GM23248 (cell line): ENCODE measurements at places on chromosomes 12 and 14.

GRCh38 chr12:124605883-124606774 is 38.7 kb upstream of the NCOR2 start:
- H3K4me1 ChIP-seq: no peaks in the 10 kb centered on the region
- no peaks in the 10 kb centered on the region for H3K36me3 ChIP-seq
- DNase-seq: no peak
- no peaks in the 10 kb centered on the region for H3K27me3 ChIP-seq

GRCh38 chr12:116318576-116319232 is 41.2 kb upstream of the MED13L start:
- H3K36me3 ChIP-seq: no peaks in the 10 kb centered on the region
- peak overlapping the region; percentile 59; the same call in 1 of the 2 replicates for H3K4me3 ChIP-seq
- H3K27me3 ChIP-seq: no peaks in the 10 kb centered on the region
- H3K27ac ChIP-seq: peak overlapping the region; percentile 94; the same call in 1 of the 2 replicates
- peaks cover 26% of the 10 kb centered on the region for H3K4me1 ChIP-seq

DNA sequence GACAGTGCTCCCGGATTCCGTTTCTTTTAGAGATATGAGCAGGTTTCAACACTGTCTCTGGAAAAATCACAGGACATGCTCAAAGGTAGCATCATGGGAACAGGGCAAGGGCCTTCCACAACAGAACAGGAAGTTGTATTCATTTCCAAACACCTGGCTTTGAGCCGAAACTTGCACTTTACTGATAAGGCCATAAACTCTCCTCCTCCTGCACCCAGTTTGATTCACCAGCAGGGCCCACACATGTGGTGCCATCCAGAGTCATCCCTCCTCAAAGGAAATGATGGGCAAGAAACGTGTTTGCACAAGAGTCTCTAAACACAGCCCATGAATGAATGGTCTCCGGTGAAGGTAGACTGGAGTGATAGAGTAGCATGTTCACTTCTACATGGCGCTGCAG is 268.4 kb upstream of the FKBP4 start:
- H3K4me3 ChIP-seq: no peak overlapping the region
- no peak overlapping the region for H3K27ac ChIP-seq
- H3K27me3 ChIP-seq: no peaks in the 10 kb centered on the region
- H3K4me1 ChIP-seq: no peaks in the 10 kb centered on the region

DNA sequence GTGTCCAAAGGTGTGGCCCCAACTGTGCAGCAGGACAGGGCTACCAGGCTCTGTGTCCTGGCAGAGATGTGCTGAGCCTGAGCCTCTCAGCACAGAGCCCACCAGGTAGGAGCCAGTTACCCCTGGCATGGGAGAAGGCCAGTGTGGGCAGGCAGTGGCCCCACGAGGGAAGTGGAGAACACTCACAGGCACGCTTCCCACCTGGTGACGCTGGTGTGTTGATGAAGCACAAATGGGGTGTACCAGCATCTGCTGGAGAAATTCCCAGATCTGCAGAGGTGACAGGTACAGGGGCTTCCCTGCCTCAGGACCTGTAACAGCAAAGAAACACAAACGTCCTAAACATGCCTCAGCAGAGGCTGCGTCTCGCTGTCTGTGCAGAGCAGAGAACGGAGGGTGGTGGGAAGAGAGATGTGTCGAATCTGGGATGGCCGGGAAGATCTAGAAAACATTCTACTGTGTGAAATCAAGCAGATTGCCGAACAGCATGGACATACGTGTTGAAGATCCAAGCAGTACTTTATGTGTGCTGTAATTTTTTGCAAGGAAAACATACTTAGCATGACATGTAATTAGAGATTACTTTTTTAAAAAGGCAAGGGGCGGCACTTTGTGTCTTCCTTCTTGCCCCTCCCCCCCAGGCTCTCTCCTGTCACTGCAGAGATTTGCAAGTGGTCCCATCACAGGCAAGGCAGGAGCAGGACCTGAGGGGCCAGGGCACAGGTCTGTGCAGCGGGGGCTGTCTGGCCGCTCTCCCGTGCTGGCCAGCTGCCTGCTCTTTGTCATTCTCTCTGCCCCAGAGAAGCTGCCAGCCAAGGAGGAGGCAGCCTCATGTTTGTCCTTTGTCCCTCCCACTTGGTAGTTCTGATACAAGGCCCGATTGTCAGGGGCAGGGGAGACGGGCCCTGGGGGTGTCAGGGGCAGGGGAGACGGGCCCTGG is 17.3 kb downstream of the HIP1R start:
- peak; percentile 63 for DNase-seq
- peaks cover 15% of the 10 kb centered on the region for H3K4me1 ChIP-seq
- no peak overlapping the region for H3K4me3 ChIP-seq
- no peaks in the 10 kb centered on the region for H3K27me3 ChIP-seq
- H3K27ac ChIP-seq: peak overlapping the region; percentile 60
- H3K36me3 ChIP-seq: no peaks in the 10 kb centered on the region

- H3K27me3 ChIP-seq: no peaks in the 10 kb centered on the region
- DNase-seq: no peak
- no peaks in the 10 kb centered on the region for H3K36me3 ChIP-seq
- no peaks in the 10 kb centered on the region for H3K4me1 ChIP-seq
- no peak overlapping the region for H3K27ac ChIP-seq
Measured at GRCh38 chr12:115570069-115570777, 707.3 kb downstream of the MED13L start.

- no peaks in the 10 kb centered on the region for H3K27me3 ChIP-seq
- DNase-seq: no peak
- H3K27ac ChIP-seq: no peak overlapping the region
- H3K4me3 ChIP-seq: no peak overlapping the region
- H3K4me1 ChIP-seq: peaks cover 6% of the 10 kb centered on the region; the same call in 1 of the 2 replicates
- peaks cover 3% of the 10 kb centered on the region; the same call in 1 of the 2 replicates for H3K36me3 ChIP-seq
Measured at GRCh38 chr12:42365486-42365885, 39.5 kb downstream of the PPHLN1 start.

DNA sequence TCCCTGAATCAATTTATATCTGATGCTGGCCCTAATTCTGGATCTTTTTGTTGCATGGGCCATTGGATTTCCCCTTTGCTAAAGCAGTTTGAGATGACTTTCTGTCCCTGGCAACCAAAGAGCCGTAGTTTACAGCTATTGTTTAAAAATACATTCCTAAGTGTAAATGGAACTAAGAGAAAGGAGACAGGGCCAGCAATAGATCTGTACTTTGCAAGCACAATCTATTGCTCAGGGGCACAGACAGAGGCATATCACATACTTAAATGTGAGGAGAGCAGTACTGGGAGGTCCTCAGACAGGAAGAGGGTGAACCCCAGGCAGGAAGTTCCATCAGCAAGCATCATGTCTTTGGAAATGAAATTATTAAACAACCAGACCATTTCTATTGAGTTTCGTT is 126.6 kb downstream of the ZFP36L1 start:
- no peak overlapping the region for H3K4me3 ChIP-seq
- H3K4me1 ChIP-seq: peaks cover 71% of the 10 kb centered on the region
- H3K36me3 ChIP-seq: no peaks in the 10 kb centered on the region

- DNase-seq: no peak
- H3K4me1 ChIP-seq: no peaks in the 10 kb centered on the region
- no peak overlapping the region for H3K4me3 ChIP-seq
- no peaks in the 10 kb centered on the region for H3K36me3 ChIP-seq
Measured at GRCh38 chr12:130461447-130461815, 123.7 kb downstream of the PIWIL1 start.

- DNase-seq: no peak
- no peak overlapping the region for H3K27ac ChIP-seq
- no peaks in the 10 kb centered on the region for H3K36me3 ChIP-seq
- no peak overlapping the region for H3K4me3 ChIP-seq
- no peaks in the 10 kb centered on the region for H3K4me1 ChIP-seq
Measured at GRCh38 chr12:41967668-41968500, 176.8 kb downstream of the GXYLT1 start.

GRCh38 chr14:68015356-68016254 is 196.0 kb downstream of the RAD51B start:
- no peak overlapping the region for H3K27ac ChIP-seq
- H3K4me1 ChIP-seq: peaks cover 32% of the 10 kb centered on the region
- H3K4me3 ChIP-seq: no peak overlapping the region
- no peak for DNase-seq

DNA sequence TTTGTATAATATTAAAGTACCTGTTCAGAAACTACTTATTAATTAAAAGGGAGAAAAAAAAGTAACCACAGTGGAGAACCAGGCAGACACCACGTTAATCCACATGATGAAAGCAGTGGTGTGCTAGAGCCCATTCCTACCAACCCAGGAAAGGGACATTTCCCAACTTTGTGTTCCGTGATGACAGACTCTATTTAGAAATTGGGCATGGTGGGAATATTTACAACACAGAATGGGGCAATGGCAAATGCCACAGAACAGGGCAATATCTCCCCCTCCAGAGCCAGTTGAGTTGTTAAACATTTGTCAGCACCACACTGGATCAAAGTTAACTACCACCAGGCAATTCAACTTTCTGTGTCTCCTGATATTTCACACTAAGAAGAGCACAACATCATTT is 1.2 kb upstream of the HIGD1C start:
- H3K4me1 ChIP-seq: no peaks in the 10 kb centered on the region
- no peak overlapping the region for H3K4me3 ChIP-seq
- no peak overlapping the region for H3K27ac ChIP-seq
- DNase-seq: no peak
- no peaks in the 10 kb centered on the region for H3K36me3 ChIP-seq

GRCh38 chr12:71472441-71472911 is 32.9 kb downstream of the LGR5 start:
- no peak overlapping the region for H3K4me3 ChIP-seq
- H3K36me3 ChIP-seq: no peaks in the 10 kb centered on the region
- DNase-seq: peak; percentile 28
- no peaks in the 10 kb centered on the region for H3K27me3 ChIP-seq
- H3K27ac ChIP-seq: no peak overlapping the region
- H3K4me1 ChIP-seq: peaks cover 33% of the 10 kb centered on the region

DNA sequence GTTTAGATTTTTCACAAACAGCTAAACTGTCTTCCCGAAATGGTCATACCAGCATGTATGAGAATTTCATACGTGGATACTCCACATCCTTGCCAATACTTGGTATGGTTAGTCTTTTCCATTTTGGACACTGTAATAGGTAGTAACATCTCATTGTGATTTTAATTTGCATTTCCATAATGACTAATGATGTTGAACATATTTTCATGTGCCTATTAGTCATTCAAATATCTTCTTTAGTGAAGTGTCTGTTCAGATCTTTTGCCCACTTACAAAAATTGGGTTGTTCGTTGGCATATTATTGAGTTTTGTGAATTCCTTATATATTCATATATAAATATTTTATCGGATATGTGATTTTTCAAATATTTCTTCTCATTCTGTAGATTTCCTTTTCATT is 78.0 kb upstream of the GNG2 start:
- H3K4me1 ChIP-seq: peaks cover 19% of the 10 kb centered on the region
- peak; percentile 8 for DNase-seq
- no peak overlapping the region for H3K27ac ChIP-seq
- no peaks in the 10 kb centered on the region for H3K36me3 ChIP-seq
- H3K27me3 ChIP-seq: no peaks in the 10 kb centered on the region
- H3K4me3 ChIP-seq: no peak overlapping the region

- no peaks in the 10 kb centered on the region for H3K4me1 ChIP-seq
- no peaks in the 10 kb centered on the region for H3K27me3 ChIP-seq
- no peaks in the 10 kb centered on the region for H3K36me3 ChIP-seq
Measured at GRCh38 chr12:23831739-23832138, 117.7 kb downstream of the SOX5 start.

DNA sequence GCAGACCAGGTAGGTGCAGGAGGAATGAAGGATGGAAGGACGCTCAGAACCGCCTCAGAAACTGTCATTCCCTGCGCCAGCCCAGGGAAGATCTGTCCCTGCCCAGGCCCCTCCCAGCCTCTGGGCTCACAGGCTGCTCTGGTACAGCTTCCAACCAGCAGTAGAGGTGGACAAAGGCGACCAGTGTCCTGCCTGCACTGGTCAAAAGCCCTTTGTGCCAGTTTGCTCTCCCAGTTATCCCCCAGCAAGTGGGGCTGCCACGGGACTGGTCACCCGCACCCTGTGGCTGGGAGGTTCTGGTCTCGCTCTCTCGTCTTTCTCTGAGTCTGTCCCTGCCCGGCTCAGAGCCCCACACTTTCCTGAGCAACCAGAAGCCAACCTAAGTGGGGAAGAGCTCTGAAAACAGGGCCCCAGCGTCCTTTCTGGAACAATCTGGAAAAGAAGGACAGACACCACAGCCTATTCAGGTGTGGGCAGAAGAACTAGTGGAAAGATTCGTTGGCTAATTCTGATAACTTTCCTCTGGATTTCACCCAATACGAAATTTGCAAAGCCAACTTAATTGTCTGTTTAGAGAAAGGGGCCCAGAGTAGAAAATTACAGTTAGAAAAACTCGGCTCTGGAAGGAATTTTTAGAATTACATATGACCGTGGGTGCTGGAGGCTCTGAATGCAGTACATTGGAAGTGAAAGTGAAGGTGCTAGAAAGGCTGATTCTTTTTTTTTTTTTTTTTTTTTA is 21.7 kb downstream of the SNRNP35 start:
- no peaks in the 10 kb centered on the region for H3K27me3 ChIP-seq
- no peaks in the 10 kb centered on the region for H3K36me3 ChIP-seq
- no peaks in the 10 kb centered on the region for H3K4me1 ChIP-seq
- no peak for DNase-seq

DNA sequence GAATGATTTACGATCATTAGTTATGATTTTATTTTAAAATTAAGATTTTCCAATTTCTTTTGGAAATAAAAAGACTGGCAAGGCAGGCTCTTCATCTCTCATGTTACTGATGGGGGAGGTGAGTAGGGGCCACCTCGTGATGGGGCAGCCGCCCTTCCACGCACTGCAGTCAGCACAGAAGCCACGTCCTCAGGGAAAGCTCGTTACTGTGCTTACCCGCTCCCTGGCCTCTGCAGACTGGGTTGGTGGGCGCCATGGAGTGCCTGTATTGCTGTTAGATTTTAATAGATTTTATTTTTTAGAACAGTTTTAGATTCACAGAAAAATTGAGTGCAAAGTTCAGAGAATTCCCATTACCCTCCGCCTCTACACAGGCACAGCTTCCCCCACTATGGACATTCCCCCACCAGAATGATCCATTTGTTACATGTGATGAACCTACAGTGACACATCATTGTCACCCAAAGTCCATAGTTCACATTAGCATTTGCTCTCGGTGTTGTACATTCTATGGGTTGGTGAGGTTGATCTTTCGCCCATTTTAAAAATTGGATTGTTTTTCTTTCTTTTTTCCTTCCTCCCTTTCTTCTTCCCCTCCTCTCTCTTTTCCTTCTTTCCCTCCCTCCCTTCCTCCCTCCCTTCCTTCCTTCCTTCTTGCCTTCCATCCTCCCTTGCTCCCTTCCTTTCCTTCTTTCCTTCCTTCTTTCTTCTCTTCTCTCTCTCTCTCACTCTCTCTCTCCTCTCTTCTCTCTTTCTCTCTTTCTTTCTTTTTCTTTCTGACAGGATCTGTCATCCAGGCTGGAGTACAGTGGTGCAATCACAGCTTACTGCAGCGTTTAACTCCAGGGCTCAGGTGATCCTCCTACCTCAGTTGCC is 30.7 kb downstream of the ADGRD1 start:
- H3K27ac ChIP-seq: no peak overlapping the region
- no peak overlapping the region for H3K4me3 ChIP-seq
- no peaks in the 10 kb centered on the region for H3K27me3 ChIP-seq
- no peaks in the 10 kb centered on the region for H3K36me3 ChIP-seq
- no peak for DNase-seq

- H3K36me3 ChIP-seq: no peaks in the 10 kb centered on the region
- no peak for DNase-seq
- H3K27ac ChIP-seq: peak overlapping the region; percentile 41
Measured at GRCh38 chr12:27608890-27609289, 84.9 kb downstream of the PPFIBP1 start.

GRCh38 chr12:93419388-93420034 is 22.2 kb downstream of the UBE2N start:
- 0 out of 2 replicates have a peak overlapping the region, but pooled peaks have one; percentile 0 for H3K27ac ChIP-seq
- no peaks in the 10 kb centered on the region for H3K27me3 ChIP-seq
- H3K36me3 ChIP-seq: no peaks in the 10 kb centered on the region

GRCh38 chr12:52070185-52070925 is 577 bp downstream of the ATG101 start:
- DNase-seq: peak; percentile 79
- no peaks in the 10 kb centered on the region for H3K27me3 ChIP-seq
- H3K4me3 ChIP-seq: peak overlapping the region; percentile 100
- H3K27ac ChIP-seq: peak overlapping the region; percentile 88
